Kidney epithelial cell (primary cell): ENCODE measurements at places on chromosomes 5 and 9. TPM values are rescaled to one million over a fixed set of nuclear protein-coding genes. Genes with fewer than 3 reads are reported as not detected.

DNA sequence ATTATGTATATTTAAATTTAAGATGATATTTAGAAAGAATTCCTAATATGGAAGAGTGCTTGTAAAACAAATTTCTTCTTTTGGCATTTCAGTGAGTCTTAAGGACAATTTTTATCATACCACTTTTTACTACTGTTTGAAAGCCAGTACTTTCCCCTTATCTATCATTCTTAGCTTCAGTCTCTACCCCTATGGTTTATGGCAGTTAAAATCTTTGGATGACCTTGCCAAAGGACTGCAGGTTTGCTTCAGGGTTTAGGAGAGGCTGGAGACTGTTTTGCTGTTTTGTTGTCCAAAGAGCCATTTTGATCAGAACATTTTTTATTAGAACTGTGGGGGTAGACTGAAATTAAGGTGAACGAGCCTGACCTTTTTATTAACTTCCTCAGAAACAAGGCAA is 30.8 kb downstream of the SLC38A9 start:
- DNase-seq, result no peak

- no peak for DNase-seq
These were observed 74.7 kb downstream of the SPRY4 start for GRCh38 chr5:142250119-142250518.

- no peak for DNase-seq
These were observed 20.0 kb upstream of the VDAC1 start for GRCh38 chr5:134024811-134025210.

- no peak for DNase-seq
These were observed 56.1 kb upstream of the GLRX start for GRCh38 chr5:95878417-95879323.

GRCh38 chr5:40309851-40310250 is 369.9 kb upstream of the PTGER4 start:
- DNase-seq, result no peak

DNA sequence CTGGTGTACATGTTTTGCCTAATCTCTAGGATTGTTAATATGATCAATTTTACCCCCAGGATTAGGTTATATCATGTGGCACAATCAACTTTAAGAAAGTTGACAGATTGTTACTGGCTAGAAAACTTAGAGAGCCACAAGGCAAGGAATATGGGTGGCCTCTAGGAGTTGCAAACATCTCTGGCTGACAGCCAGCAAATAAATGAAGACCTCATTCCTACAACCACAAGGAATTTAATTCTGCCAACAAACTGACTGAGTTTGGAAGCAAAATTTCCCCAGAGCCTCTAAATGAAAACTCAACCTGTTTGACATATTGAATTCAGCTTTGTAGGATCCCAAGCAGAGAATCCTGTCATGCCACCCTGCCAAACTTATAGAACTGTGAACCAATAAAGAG is 196.4 kb upstream of the PTGER4 start:
- DNase-seq, result no peak

DNA sequence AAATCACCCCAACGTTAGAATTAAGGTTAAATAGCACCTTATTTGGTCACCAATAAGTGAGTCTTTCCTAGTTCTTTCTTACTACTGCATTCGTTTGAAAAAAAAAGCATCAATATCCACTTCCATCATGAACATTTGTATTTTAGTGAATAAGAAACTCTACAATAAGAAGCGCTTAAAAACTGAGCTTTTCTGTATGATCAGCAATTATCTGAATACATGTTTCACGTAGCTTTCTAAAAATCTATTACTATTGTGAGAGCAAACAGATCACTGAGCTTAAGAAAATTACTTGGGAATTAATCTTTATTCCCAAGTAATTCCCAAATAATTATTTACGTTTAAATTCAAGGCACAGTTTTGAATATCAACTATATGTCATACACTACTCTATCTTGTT is 32.5 kb downstream of the ZDHHC21 start:
- no peak for DNase-seq

DNA sequence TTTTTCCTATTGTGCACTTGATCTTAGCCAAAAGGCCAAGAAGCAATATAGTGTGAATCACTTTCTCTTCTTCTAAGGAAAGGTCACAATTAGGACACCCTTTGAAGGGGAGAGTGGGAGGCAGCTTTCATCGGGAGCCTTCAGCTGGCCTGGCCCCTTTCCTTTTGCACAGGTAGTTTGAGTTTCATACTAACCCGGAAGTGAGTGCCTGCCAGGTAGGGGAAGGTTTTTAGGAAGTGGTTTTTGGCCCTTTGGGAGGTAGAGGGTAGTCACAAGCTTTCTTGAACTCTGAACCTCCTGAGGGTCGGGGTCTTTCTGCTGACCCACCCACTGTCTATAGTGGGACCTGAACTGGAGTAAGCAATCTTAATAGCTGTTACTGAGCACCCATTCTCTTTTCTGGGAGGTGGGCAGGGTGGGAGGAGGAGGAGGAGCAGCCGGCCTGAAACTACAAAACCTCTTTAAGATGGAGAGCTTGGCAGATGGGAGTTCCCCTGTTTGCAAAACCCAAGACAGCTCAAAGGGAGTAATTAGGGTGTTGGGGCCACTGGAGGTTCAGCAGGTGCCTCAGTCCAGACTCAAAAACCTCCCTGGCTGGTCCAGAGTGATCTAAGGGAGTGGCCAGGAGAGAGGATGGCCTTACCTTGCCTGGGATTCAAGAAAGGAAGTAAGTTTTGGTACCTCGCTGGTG is 6.0 kb downstream of the LARP1 start:
- no peak for DNase-seq

DNA sequence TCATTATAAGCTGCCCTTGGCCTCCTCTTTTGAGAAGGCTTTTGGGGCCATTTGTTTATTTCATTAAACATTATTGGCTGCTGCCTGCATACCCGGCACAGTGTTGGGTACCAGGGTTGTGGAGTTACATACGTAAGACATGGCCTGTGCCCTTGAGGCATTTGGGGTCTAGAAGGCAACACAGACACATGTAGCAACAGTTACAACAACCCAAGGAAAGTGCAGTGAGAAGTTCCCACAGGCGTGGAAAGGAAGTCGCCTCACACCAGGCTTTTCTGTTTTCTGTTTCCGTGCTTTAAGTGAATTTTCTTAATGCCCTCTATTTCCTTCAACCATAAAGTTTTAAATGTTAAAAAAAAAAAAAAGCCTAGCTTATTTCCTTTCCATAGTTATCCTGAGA is 47.4 kb downstream of the GALNT10 start:
- DNase-seq, result no peak

DNA sequence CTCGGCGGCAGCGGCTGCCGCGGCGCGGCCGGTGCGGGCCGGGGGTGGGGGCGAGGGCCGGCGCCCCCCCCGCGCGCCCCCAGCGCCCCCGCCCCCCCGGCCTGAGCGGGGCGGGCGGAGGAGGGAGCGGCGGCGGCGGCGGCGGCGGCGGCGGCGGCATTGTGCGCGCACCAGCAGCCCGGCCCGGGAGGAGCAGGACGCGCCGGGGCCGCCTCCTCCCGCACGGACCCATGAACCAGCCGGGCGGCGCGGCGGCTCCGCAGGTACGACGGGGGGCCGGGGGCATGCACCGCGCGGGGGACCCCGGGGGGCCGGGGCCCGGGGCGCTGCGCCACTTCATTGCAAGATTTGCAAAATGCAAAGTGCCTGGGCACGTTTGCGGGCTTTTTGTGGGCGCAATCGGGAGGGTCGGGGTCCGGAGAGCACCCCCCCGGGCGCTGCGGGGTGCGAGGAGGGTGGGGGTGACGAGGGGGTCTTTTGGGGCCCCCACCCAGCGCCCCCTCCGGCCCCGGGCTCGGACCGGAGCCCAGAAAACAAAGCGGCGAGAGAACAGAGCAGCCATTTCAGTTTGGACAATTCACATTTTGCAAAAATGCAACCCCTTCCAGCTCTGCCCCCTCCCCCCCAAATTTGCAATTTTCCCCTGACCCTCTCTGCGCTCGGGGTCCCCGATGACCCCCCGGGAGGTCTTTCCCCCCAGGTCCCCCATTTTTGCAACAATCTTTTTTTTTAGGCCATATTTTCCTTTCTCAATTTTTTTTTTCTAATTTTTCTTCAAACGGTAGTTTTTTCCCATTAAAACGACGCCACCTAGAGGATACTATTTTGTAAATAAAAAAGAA is at the start of gene ZNF618:
ZNF618 (plus strand) TSS at position 159 of the 842 bp plus-strand sequence; CDS start at position 231, 72 bp downstream.
- no peak for DNase-seq

- DNase-seq, result no peak
These were observed 26.7 kb downstream of the EBF1 start for GRCh38 chr5:159073026-159073425.

GRCh38 chr5:44875661-44876605 is 67.2 kb downstream of the MRPS30 start:
- peak; percentile 98 for DNase-seq

GRCh38 chr5:11564706-11565105 is 339.5 kb downstream of the CTNND2 start:
- DNase-seq, result no peak

GRCh38 chr9:26770821-26771220 is 121.8 kb downstream of the CAAP1 start:
- DNase-seq, result no peak

GRCh38 chr5:40317023-40317422 is 362.7 kb upstream of the PTGER4 start:
- DNase-seq, result no peak

DNA sequence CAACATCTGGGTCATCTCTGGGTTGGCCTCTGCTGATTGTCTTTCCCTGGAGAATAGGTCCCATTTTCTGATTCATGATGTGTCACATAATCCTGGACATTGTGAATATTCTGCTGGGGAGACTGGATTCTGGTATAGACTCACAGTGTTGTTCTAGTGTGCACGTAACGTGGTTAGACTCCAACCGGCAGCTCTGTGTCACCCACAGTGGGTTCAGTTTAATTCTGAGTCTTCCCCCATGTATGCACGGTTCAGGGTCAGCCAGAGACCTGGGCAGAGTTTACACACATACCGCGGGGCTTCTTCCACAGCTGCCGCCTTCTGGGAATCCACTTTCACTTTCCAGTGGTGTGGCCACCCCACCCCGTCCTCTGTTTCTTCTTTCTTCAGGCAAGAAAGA is 38.0 kb upstream of the LRRC14B start:
- no peak for DNase-seq

DNA sequence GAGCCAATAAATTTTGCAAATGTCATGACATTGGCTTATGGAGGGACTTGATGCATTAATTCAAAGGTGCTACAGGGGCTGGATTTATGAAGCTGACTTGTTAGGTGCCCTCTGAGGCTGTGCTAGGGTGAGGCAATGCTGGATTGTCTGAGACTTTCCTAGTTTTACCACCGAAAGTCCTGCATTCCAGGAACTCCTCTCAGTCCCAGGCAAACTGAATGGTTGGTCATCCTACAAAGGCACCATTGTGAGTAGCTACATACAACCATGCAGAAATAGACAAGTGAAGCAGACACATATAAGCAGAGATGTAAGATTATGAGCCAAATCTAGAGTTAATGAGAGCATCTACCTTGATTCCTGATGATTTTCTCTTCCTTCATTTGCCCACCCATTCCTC is 95.3 kb downstream of the LIX1 start:
- no peak for DNase-seq

DNA sequence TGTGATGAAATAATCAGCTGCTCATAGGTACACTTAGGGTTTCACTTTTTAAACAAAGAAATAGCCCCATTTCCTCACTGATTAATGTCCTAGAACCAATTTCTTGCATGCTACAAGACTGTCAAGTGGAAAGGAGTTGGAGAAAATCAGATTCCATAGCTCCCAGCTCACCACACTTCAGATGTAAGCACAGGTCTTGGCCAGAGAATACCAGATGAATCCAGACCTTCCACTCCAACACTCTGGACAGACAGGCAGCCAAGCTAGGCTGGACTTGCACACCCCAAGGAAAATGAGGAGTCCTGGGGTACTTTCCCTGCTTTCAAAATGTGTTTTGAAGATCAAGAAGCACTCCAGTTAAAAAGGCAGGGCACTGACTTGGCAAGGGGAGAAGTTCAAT is 68.5 kb downstream of the KLHL3 start:
- no peak for DNase-seq

GRCh38 chr9:71233646-71234045 is 112.2 kb upstream of the TRPM3 start:
- DNase-seq, result no peak

GRCh38 chr5:132424167-132424880 is 54.8 kb downstream of the SLC22A5 start:
- DNase-seq, result no peak

GRCh38 chr5:15160091-15160490 is 288.5 kb upstream of the ANKH start:
- DNase-seq, result no peak

GRCh38 chr5:7015586-7016256 is 302.5 kb downstream of the TENT4A start:
- DNase-seq, result no peak

GRCh38 chr5:154092356-154093141 is 53.8 kb downstream of the MFAP3 start:
- no peak for DNase-seq

GRCh38 chr5:123182072-123182471 is 93.0 kb downstream of the PRDM6 start:
- no peak for DNase-seq

GRCh38 chr9:7177383-7177782 is 419.6 kb downstream of the KDM4C start:
- no peak for DNase-seq

GRCh38 chr5:155101697-155102096 is 88.1 kb downstream of the KIF4B start:
- DNase-seq, result no peak

- no peak for DNase-seq
These were observed 13.7 kb downstream of the DOLPP1 start for GRCh38 chr9:129094387-129095169.

GRCh38 chr9:63816751-63817621 is 1468.0 kb downstream of the FOXD4L5 start:
- no peak for DNase-seq

DNA sequence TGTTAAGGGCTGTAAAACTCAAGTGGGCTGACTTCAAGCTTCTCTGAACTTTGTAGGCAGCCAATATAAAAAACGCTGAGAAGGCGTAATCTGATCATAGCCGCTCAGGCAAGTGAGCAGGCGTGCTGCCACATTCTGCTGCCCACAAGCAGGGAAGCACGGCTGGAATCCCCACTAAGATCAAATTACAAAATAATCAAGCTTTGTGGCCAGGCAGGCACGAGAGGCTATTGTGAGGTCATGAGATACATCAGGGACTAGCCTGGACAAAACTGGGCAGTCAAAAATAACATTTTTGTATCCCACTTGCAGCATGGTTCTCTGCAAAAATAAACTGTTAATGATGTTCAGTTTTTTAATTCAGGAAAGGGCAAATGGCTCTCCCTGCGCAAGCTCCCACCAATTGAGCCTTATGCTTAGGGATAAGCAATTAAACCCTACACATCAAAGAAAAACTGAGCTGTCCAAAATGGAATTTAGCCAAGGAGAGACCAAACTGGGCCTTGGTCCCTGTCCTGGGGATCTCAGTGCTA is 64.0 kb downstream of the POU5F2 start:
- DNase-seq, result peak; percentile 85

Gene CLIC3
- total RNA-seq, result 0.75 TPM in 1 of 2 replicates, not detected in the other

Gene SPINK13
- not detected in 2 replicates for total RNA-seq

Gene ABHD17B
- total RNA-seq, result 19.4 and 19.6 TPM in 2 replicates

Gene DAB2IP
- total RNA-seq, result 38.0 and 51.1 TPM in 2 replicates

Gene MYO10
- 70.0 and 80.3 TPM in 2 replicates for total RNA-seq

Gene SLC6A3
- not detected in 2 replicates for total RNA-seq

Gene NR6A1
- total RNA-seq, result 0.92 and 2.2 TPM in 2 replicates

Gene SLC36A3
- not detected in 2 replicates for total RNA-seq

Gene IFNA21
- total RNA-seq, result not detected in 2 replicates

Gene SLC6A18
- not detected in 2 replicates for total RNA-seq

Gene EFCAB9
- not detected in 2 replicates for total RNA-seq

Gene CCDC152
- 0.68 and 0.96 TPM in 2 replicates for total RNA-seq

Gene ACER2
- total RNA-seq, result 7.7 and 10.8 TPM in 2 replicates

Gene TMED9
- total RNA-seq, result 163 and 175 TPM in 2 replicates

Gene ACSL6
- under 0.01 and 1.0 TPM in 2 replicates for total RNA-seq

Gene SLC28A3
- 0.21 and 0.75 TPM in 2 replicates for total RNA-seq

Gene FGF1
- 1.6 and 12.1 TPM in 2 replicates for total RNA-seq

Gene LHX3
- not detected in 2 replicates for total RNA-seq
